ENCODE measurements at places on chromosomes 5 and 9.
A peak's percentile ranks its signal among the peaks of the same experiment; 100 is the strongest.

- DNase-seq = no peak
These were observed 626 bp upstream of the CLTB start for GRCh38 chr5:176416965-176417364.

DNA sequence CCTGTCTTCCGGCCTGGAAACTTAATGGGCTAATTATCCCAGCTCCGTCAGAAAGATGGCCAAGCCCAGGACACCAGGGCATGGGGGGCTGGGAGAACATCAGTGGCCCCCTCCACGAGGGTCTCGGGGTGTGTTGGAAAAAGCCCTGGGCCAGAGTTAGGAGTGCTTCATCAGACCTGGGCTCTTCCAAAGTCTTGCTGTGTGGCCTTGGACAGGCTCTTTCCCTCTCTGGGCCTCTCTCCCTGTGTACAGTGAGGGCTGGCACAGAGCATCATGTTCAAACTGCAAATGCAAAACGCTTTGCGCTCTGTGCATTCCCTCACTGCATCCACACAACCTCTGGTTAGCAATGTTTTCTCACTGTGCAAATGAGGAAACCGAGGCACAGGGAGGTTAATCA, 48.3 kb downstream of the ASS1 start:
- no peak for DNase-seq

- DNase-seq = no peak
These were observed 27.4 kb downstream of the SNX30 start for GRCh38 chr9:112777914-112778313.

- no peak for DNase-seq
These were observed 248.3 kb downstream of the COX7C start for GRCh38 chr5:86866036-86866435.

DNA sequence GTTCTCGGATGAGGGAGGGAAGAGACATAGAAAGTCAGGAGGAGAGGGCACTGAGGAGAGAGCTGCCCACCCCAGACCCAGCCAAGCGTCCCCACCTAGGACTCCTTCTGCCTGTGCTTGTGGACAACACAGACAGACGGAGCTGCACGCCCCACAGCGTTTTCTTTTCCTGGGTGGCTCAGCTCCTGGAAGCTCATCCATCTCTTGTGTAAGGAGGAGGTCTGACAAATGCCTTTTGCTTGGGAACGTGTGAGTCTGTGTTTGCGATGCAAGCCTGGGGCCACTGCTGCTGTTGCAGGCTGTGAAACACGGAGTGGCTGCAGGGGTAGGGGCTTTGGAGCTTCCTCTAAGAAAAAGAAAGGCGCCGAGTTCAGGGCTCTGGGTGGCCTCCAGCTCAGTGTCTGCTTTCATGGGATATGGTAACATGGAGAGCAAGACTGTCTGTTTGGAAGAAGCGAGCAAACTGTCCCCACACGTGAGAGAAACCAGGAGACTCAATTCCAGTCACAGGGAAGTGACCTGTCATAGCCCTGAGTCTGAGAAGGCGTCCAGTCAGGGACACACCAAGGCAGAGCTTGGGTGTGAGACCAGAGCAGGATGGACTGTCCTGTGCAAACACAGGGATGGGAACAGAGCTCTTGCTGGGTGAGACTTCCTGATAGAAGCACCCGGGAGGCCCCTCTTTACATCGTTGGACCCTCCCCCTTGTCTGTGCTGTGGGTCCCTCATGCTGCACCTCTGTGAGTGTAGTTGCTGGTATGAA, 42.7 kb downstream of the GADD45G start:
- DNase-seq = no peak

DNA sequence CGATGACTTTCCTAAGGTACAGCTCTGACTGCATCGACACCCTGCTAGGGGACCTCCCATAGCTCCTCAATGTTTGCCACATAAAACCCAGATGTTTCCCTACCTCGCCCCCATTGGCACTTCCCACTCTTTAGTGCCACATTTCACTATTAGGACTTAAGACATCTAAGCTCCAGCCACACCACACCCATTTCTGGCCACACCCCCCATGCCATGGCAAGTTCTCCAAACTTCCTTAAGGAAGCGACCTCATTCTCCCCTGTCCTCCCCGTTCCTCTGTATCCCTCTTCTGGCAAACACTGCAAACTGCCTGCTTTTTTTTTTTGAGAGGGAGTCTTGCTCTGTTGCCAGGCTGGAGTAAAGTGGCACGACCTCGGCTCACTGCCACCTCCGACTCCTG, 62.9 kb downstream of the USP20 start:
- peak; percentile 33 for DNase-seq

GRCh38 chr5:115374057-115374775, 77.8 kb upstream of the CCDC112 start:
- no peak for DNase-seq

GRCh38 chr5:11497651-11498050, 406.6 kb downstream of the CTNND2 start:
- no peak for DNase-seq

GRCh38 chr5:82894716-82895115, 182.5 kb downstream of the TMEM167A start:
- DNase-seq = no peak

GRCh38 chr5:44942524-44943001, 133.8 kb downstream of the MRPS30 start:
- no peak for DNase-seq

DNA sequence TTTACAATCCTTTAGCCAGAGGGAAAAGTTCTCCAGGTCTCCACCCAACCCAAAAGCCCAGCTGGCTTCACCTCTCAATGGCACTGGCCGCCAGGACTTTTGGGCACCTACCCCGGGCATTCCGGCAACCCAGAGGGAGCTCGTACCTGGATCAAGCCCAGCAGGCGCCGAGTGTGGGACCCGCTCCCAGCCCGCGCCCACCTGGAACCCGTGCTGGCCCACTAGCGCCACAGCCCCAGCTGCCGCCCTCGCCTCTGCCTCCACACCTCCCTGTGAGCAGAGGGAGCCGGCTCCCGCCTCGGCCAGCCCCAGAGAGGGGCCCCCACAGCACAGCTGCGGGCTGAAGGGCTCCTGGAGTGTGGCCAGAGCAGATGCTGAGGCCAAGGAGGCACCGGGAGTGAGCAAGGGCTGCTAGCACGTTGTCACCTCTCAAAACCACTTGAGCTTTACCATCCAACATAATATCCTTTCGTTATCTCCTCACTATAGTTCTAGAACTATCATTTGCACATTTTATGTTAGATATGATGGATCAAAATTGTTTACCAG, 69.7 kb downstream of the GCNT1 start:
- no peak for DNase-seq

DNA sequence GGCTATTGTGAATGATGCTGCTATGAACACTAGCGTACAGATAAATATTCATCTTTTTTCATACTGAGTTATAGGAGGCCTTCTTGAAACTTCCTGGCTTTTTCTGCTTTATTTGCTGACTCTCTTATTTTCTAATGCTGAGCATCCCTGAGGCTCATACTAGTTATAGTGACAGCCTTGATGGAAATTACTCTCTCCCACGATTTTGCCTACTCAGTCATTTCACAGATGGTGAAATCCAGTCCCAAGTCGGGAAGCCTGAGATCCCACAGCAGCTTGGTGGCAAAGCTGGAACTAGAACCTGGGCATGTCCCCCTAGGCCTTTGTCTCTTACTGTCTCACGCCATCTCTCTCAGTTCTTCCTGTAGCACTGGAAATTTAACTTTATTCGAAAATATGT, 22.4 kb downstream of the NANS start:
- DNase-seq = no peak

DNA sequence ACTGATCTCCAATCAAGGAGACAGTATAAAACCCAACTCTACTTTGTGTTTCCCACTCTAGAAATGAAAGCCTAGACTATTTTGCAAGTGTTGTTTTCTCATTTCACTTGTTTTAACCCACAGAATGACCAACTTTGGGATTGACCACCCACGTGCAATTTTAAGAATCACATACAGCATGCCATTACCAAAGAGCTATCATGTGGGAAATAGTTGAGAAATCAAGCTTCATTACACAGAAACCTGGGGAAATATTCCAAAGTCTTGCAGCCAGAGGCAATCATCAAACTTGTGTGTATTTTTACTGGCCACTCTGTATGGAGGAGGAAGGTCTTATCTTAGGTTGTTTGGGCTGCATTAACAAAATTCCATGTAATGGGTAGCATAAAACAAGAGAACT, 451.4 kb upstream of the DAB2 start:
- no peak for DNase-seq

- DNase-seq = no peak
These were observed 87.9 kb downstream of the CEMIP2 start for GRCh38 chr9:71680189-71680980.
